ENCODE measurements at places on chromosomes 11 and 22. TPM values are rescaled to one million over a fixed set of nuclear protein-coding genes. Genes with fewer than 3 reads are reported as not detected.

Gene CHADL
- 1.5 TPM for total RNA-seq

Gene ZNF215
- total RNA-seq = 1.7 TPM

Gene TSGA10IP
- total RNA-seq = not detected

Gene OR6A2
- 0.06 TPM for total RNA-seq

Gene APOL1
- 25.5 TPM for total RNA-seq

Gene FAT3
- 0.12 TPM for total RNA-seq

Gene YPEL1
- 2.3 TPM for total RNA-seq

Gene C22orf42
- total RNA-seq = 1.0 TPM

Gene ELFN2
- 0.98 TPM for total RNA-seq

Gene MS4A6E
- total RNA-seq = not detected

GRCh38 chr11:124930799-124931198 is 5.0 kb downstream of the HEPACAM start:
- no peaks in the 10 kb centered on the region for H3K4me1 ChIP-seq
- H3K4me3 ChIP-seq = no peak overlapping the region
- no peaks in the 10 kb centered on the region for H3K27me3 ChIP-seq
- no peak overlapping the region for H3K27ac ChIP-seq
- no peaks in the 10 kb centered on the region for H3K36me3 ChIP-seq

- H3K27me3 ChIP-seq = no peaks in the 10 kb centered on the region
- peak overlapping the region; percentile 62 for H3K27ac ChIP-seq
- no peaks in the 10 kb centered on the region for H3K36me3 ChIP-seq
- H3K4me3 ChIP-seq = no peak overlapping the region
- peak; percentile 85 for DNase-seq
These were observed 26.5 kb downstream of the SGSM3 start for GRCh38 chr22:40396882-40397281.

- DNase-seq = no peak
- no peaks in the 10 kb centered on the region for H3K4me1 ChIP-seq
- peak overlapping the region; percentile 85 for H3K27ac ChIP-seq
- no peaks in the 10 kb centered on the region for H3K36me3 ChIP-seq
- no peaks in the 10 kb centered on the region for H3K27me3 ChIP-seq
These were observed 7.1 kb downstream of the SNU13 start for GRCh38 chr22:41681616-41682015.

DNA sequence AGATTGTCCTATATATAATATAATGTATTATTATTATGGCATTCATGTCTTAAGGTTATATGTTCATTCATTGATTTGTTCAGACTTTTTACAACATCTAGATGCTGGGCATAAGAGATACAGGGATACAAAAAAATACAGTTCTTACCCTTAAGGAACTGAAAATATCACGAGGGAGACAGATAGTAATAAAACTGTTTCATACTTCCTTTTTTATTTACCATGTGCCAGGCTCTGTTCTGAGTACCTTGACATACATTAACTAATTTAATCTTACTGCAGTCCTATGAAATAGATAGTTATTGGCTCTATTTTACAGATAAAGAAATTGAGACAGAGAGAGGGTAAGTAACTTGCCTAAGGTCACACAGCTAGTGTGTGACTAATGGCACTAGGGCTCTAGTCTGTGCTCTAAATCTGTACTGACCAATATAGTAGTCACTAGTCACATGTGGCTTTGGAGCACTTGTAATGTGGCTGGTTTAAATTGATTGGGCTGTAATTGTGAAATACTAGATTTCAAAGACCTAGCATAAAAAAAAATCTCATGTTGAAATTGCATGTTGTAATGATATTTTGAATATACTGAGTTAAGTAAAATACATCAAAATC is 21.3 kb downstream of the TRIM44 start:
- no peak overlapping the region for H3K4me3 ChIP-seq
- no peak overlapping the region for H3K27ac ChIP-seq
- DNase-seq = no peak
- no peaks in the 10 kb centered on the region for H3K36me3 ChIP-seq

GRCh38 chr11:8808226-8808585 is 102.8 kb upstream of the AKIP1 start:
- H3K27ac ChIP-seq = peak overlapping the region; percentile 74
- no peaks in the 10 kb centered on the region for H3K27me3 ChIP-seq
- H3K36me3 ChIP-seq = no peaks in the 10 kb centered on the region

GRCh38 chr11:126115816-126116331 is 53.2 kb upstream of the CDON start:
- H3K4me3 ChIP-seq = no peak overlapping the region
- peak overlapping the region; percentile 52 for H3K27ac ChIP-seq
- H3K4me1 ChIP-seq = peaks cover 25% of the 10 kb centered on the region
- DNase-seq = peak; percentile 74

DNA sequence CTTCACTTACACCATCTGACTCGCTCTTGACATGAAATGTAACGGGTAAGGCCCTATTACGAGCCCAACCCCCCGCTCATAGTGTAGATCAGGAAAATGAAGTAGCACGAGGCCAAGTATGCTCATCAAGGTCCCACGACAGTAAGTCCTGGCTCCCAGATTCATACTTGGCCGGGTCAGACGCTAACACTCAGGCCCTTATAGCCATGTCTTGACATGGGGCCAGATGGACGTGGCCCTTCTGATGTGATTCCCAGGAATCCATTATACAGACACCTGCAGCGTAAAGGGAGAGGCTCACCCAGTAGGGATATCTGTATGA is 175.1 kb downstream of the CEP164 start:
- no peak for DNase-seq
- no peaks in the 10 kb centered on the region for H3K4me1 ChIP-seq
- no peaks in the 10 kb centered on the region for H3K27me3 ChIP-seq
- H3K36me3 ChIP-seq = no peaks in the 10 kb centered on the region
- H3K4me3 ChIP-seq = no peak overlapping the region
- no peak overlapping the region for H3K27ac ChIP-seq

- no peaks in the 10 kb centered on the region for H3K36me3 ChIP-seq
- no peaks in the 10 kb centered on the region for H3K27me3 ChIP-seq
- H3K4me3 ChIP-seq = no peak overlapping the region
- no peak for DNase-seq
These were observed 7.7 kb downstream of the PITPNB start for GRCh38 chr22:27911330-27911729.

DNA sequence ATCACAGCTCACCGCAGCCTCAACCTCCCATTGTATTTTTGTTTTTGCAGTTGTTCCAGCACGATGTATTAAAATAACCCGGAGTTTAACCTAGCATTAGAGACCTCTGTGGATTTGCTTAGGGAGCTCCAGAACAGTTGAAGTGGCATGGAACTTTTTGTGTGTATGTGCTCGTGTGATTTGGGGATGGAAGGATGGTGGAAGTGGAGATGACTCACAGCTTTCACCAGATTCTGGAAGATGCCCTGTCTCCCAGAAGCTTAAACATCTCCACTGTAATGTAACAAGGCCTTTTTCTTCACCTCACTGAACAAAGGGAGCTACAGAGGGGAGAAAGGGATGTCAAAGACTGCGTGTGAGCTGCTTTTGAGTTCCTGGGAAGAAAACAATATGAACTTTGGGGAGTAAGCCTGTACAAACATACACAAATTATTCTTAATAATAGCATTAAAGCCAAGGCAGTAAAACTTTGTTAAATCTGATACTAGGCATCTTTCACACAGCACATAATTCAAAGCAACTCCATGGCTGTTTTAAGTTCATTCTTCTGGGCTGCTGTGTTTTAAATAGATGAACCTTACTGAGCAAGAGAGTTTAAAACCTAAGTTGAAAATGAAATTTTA is 226.4 kb downstream of the ADAMTS15 start:
- DNase-seq = no peak
- no peaks in the 10 kb centered on the region for H3K4me1 ChIP-seq
- H3K4me3 ChIP-seq = no peak overlapping the region
- H3K36me3 ChIP-seq = no peaks in the 10 kb centered on the region
- no peaks in the 10 kb centered on the region for H3K27me3 ChIP-seq

- no peaks in the 10 kb centered on the region for H3K36me3 ChIP-seq
- peak; percentile 16 for DNase-seq
- no peaks in the 10 kb centered on the region for H3K27me3 ChIP-seq
- peak overlapping the region; percentile 35 for H3K27ac ChIP-seq
These were observed 77.8 kb downstream of the CDKN1C start for GRCh38 chr11:2807801-2808241.

DNA sequence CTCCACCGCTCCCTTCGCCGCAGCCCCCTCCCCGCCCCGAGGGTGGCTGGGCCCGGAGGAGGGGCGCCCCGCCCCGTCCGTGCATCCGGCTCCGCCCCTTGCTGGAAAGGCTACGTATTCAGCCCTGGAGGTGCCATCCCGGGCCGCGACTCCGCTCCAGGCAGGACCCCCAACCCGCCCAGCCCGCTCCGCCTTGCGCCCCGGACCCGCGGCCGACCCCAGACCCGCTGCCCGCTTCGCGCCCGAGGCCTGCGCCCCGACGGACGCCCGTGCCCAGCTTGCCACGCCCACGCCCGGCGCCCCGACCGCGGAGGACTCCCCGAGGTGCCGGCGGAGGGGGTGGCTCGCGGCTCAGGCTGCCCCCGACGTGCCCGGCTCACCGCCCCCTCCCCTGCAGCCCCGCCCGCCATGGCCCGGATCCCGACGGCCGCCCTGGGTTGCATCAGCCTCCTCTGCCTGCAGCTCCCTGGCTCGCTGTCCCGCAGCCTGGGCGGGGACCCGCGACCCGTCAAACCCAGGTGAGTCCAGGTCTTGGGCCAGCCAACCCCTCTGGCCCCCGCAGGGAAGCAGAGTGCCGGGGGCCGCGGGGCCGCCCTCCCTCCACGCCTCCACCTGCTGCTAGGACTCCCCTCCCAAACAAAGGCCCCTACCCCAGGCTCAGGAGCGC is at the start of gene ADM2:
TSS of gene ADM2 (plus strand) at position 104 of the 667 bp plus-strand sequence. CDS start at position 409, 305 bp downstream.
- H3K4me3 ChIP-seq = peak within 1 kb of the TSS; percentile 33
- no peaks in the 10 kb centered on the region for H3K36me3 ChIP-seq
- peak; percentile 66 for DNase-seq

DNA sequence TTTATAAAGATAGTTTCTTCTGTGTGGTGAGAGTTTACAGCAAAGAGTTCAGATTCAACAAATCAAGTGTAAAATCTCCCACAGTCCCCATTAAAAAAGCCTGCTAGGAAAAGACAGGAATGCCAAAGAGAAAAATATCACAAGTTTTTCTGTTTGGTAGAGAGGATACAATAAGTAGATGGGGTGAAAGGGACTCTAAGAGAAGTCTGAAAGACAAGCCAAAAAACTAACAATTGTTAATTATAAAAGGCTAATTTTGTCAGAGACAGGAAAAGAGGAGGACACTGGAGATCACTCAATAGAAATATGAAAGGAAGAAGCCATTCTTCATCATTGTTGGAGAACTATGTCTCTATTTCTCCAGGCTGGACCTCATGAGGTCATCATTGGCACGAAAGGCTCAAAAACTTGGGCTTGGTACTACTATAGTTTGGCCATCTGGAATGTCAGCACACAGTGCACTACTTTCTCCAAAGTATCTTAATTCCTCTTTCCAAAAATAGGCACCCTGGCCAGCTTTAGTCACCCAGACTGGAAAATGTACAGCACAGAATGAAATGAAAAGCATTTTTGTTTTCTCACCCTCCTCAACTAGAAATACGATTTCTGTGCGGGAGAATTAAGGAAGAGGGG is 531 bp upstream of the SOX6 start:
- H3K27me3 ChIP-seq = no peaks in the 10 kb centered on the region
- no peak for DNase-seq
- peaks cover 21% of the 10 kb centered on the region for H3K4me1 ChIP-seq

- H3K4me3 ChIP-seq = no peak overlapping the region
- H3K27me3 ChIP-seq = no peaks in the 10 kb centered on the region
- no peak overlapping the region for H3K27ac ChIP-seq
- H3K4me1 ChIP-seq = no peaks in the 10 kb centered on the region
These were observed 26.1 kb downstream of the TMEM184B start for GRCh38 chr22:38246692-38247091.
